ENCODE measurements at places on chromosomes 4 and X.

DNA sequence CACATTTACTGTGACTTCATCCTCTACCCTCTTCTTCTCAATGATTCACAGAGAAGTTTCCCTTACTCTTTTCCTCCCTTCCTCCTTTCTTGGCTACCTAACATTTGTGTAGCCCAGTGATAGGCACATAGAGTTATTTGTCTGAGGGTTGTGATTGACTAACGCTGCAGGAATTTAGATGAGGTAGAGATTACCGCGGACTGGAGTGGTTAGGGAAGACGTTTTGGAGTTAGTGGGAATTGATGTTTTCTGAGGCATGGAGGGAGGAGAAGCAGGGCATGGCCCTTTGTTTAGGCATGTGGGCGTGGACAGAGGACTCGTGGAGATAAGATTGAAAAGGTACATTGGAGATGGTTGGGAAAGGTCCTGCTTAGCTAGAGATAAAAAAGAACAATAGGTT is 246.7 kb downstream of the GPAT3 start:
- DNase-seq: no peak

- no peak for DNase-seq
Measured at GRCh38 chr4:23788460-23788859, 101.4 kb downstream of the PPARGC1A start.

- DNase-seq: no peak
Measured at GRCh38 chr4:54473077-54473545, 184.6 kb upstream of the KIT start.

DNA sequence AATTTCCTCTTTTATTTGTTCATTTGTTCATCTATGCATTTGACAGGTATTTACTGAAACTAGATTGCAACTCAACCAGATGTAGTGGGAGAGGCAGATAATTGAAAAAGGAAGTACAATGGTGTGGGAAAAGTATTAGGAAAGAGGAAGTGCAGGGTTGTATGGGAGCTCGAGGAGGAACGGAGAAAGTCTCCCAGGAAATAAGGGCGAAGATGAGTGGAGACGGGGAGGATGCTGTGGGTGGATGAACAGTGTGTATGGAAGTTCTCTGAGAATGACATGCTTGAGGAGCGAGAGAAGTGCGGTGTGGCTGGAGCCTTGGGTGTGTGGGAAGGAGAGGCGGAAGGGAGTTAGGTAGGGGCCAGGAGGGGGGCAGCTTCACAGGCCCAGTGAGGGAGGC is 87.5 kb upstream of the DHX15 start:
- no peak for DNase-seq

GRCh38 chr4:80407246-80407645 is 71.7 kb downstream of the CFAP299 start:
- no peak for DNase-seq

GRCh38 chr4:78149751-78150542 is 92.8 kb downstream of the FRAS1 start:
- no peak for DNase-seq

- no peak for DNase-seq
Measured at GRCh38 chr4:153204728-153205648, 745 bp downstream of the TRIM2 start.

GRCh38 chrX:74911494-74911893 is 13.8 kb downstream of the NEXMIF start:
- no peak for DNase-seq

GRCh38 chrX:7347465-7347864 is 199.5 kb upstream of the PUDP start:
- DNase-seq: peak; percentile 51

DNA sequence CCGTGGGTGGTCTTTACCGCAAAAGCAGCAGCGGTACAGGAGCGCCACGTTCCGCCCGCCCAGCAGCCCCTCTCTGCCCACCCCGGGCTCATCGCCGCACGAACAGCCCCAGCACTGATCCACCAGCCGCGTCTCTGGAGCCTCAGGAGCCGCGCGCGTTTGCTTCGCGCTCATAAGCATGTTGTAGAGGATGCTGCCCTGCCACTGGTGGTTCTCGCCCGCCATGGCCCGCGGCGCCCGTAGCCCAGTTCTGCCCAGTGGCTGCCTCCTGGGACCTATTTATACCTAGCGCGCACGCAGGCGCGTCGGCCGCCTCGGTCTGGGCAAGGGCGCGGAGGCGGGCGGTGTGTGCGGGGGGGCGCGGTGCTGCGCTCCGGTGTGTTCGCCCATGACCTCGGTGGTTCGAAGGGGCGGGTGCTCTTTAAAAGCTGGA is at the start of gene NR0B1:
TSS of gene NR0B1 (minus strand) at position 252 of the 433 bp plus-strand sequence. CDS start at position 225, 27 bp downstream.
- peak; percentile 23 for DNase-seq

DNA sequence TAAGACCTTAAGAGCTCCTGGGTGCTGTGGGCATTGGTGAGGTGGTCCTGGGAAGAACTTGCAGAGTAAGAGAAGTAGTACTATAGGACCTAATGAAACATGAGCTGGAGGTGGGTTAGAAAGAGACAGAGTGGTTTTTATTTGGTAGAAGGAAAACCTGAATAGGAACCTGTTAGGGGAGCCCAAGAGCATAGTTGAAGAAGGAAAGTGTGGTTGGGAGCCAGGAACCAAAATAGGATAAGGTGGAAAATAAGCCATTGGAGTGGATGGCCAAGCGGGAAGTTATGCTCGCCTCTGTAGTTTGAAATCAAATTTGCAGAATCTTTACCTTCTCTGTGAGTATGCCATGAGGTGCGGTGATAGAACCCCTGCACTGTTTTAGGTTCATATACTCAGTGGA is 26.7 kb downstream of the GAB1 start:
- DNase-seq: no peak

DNA sequence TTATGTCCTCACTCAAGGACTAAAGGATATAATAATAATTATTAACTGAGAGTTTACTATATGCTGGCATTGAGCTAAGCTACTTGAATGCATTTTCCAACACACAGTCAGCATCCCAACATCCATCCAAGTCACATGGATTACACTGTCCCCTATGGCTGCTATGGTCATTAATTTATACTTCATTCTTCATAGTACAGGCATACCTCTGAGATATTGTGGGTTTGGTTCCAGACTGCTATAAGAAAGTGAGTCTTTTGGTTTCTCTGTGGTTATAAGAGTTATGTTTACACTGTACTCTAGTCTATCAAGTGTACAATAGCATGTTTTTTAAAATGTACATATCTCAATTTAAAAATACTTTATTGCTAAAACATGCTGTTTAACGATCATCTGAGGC is 89.2 kb downstream of the LNX1 start:
- DNase-seq: no peak

DNA sequence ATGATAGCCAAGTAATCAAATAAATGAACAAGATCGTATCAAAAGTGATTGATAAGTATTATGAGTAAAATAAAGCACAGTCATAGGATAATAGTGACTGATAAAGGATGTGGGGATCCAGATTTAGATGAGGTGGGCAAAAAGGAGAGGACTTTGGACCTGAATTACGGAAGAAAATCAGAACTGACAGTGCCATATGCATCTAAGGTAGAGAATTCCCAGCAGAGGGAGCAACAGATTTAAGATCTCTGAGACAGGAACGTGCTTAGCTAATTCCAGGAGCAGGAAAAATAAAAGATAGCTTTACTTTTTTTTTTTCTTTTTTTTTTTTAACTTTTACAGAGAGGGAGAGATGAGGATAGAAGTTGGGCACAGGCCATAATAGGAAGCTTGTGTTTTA is 189.9 kb downstream of the NWD2 start:
- DNase-seq: no peak

- DNase-seq: no peak
Measured at GRCh38 chr4:67366311-67366861, 178.9 kb downstream of the CENPC start.

- DNase-seq: no peak
Measured at GRCh38 chr4:72953571-72953970, 115.9 kb downstream of the COX18 start.

DNA sequence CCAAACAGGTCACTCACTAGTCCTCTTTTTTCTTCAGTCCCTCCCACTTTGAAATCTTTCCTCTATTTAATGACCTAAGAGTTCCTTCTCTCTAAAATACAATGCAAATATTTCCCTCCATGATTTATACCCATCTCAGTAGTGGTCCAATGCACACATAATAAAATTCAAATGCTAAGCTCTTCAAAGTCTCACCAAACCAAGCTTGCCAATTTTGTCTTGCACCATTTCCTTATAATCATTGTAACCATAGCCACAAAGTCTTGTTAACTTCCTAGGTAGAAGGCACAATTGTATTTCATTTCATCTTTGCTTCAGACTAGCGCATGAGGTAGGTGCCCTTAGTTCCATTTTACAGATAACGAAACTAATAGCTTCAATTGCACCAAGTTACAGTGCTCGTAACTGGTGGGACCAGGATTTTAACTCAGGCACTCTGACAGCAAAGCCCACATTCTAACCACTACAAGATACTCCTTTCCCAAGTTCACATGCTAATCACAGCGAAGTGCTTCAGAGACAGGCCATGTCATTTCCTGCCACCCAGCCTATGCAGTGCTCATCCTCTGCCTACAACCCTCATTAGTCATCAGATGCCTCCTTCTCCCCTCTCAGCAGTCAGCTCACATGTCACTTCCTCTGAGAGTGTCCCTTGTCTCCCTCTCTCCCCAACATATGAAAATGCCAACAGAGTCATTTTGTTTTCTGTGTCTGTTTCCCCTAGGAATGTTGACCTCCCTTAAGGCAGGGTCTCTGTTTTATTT is 66.9 kb upstream of the PPARGC1A start:
- DNase-seq: no peak

DNA sequence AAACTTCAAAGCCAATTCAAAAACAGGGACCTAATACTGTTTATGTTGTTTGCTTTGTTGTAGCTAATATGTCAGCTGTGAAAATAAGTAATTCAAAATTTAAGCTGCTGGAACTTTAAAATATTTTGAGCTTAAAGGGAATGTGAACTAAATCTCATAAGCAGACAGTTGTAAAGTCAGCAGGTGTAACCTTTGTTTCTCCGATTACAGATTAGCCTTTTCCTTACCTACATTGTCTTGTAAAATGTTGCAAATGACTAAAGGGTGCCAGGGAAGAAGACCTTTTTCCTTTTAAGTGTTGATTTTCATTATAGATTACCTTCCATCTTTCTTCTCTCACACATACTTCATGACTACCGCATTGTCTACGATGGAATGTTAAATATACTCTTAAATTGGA is 405.1 kb downstream of the KCNIP4 start:
- no peak for DNase-seq

DNA sequence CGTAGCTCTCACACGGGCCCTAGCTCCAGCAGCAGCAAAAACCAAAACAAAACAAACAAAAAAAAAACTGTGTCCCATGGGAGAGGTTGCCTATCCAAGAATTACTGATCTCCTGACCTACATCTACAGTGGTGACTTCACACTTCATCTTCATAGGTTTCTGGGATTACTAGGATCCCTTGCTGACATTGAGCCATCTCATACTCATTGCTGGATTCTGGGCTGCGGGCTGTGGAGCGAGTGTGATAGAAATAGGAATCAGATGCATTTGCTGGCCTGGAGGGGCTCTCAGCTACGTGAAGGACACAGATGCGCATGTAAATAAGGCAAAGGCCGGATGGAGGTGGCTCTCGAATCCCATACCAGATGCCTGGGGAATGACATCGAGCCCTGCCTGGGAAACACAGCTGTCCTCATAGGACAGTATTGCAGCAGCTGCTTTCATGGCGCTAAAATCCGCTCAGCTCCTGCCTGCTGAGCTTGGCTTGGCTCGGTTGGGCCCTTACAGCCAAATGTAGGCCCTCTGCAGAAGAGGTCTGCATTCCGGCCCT is 41.7 kb downstream of the CNGA2 start:
- DNase-seq: no peak

GRCh38 chrX:10892621-10893225 is 218.4 kb upstream of the HCCS start:
- DNase-seq: no peak

DNA sequence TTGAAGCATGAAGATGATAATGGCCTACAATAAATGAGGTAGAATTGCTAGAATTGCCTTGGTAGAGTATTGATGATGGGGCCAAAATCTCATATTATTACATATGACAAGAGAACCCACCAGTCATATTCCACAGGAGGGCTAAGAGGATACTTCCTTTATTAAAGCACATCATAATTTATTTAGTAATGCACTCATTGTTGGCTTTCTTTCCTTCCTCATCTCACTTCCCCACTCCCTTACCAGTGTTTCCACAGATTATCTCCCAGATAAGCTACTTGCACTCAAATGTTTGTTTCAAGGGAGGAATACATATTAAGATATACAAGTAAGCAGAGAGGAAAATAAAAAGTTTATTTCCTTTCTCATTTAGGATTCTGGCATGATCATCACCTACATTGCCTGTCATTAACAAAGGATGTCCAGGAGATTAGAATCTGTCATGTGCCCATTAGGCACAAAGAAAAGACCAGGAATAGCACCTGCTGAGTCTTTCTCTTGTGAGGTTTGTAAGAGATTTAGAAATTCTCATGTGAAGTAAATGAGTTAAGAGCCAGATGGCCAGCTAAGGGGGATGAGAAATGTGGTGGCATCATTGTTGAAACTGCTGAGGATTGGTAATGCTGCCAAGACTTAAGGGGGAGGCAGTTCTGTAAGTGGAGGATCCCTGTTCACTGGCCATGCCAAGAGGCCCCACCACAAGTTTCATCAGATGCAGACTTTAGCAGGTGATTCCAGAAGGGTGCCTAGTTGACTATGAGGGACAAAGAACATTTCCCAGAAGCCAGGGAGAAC is 52.4 kb upstream of the PRDM8 start:
- DNase-seq: no peak

GRCh38 chr4:112532267-112532666 is 16.3 kb upstream of the NEUROG2 start:
- DNase-seq: no peak

DNA sequence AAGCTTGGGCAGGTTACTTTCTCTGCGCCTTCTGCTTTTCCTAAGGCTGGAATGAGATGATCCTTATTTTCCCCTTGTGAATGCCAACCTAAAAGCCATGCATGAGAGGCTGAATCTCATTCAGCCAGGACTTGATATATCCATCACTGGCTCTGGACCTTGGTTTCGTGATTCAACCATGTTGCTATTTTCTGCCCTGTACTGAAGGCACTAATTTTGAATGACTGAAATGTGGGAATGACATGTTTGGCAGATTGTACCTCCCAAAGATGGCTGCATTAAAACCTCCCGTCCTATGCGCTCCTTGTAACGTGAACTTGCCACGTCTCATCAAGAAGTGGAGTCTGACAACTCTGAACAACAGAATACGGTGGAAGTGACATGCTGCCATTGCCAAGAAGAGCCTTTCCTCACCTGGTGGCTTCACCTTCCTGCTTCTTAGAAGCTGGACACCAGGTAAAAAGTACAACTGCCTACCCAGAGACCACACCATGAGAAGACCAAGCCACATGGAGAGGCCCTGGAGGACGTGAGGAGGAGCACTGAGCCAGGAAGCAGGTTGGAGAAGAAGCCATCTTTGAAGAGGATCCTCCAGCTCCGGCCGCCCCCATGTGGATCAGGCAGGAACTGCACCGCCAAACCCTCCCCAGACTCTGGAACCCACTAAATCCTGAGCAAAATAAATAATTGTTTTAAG is 174.5 kb downstream of the NSUN7 start:
- DNase-seq: peak; percentile 35

- DNase-seq: no peak
Measured at GRCh38 chrX:136658151-136658550, 10.2 kb downstream of the CD40LG start.

Measured in NCI-H1092 (cell line).